ENCODE measurements at places on chromosomes 2 and 18. TPM values are rescaled to one million over a fixed set of nuclear protein-coding genes. Genes with fewer than 3 reads are reported as not detected.

- no peak for DNase-seq
Measured at GRCh38 chr2:144288438-144288837, 231.5 kb downstream of the ZEB2 start.

DNA sequence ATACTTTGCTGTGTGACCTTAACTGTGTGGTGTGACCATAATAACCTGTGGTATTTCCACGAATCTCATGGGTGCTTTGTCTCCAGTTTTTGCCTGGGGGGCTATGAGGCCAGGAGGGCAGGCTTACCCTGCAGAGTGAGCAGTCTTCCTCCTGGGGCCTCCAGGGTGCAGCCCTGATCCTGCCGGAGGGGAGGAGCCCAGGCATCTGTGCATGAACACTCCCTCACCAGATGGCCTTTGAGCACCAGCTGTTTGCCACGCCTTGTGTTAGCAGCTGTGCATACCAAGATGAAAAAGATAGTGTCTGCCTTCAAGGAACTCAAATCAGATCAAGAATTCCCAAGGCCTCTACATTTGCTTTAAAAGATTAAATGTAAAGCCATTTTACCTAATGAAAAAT is 75.0 kb upstream of the RBM44 start:
- peak; percentile 21 for DNase-seq

DNA sequence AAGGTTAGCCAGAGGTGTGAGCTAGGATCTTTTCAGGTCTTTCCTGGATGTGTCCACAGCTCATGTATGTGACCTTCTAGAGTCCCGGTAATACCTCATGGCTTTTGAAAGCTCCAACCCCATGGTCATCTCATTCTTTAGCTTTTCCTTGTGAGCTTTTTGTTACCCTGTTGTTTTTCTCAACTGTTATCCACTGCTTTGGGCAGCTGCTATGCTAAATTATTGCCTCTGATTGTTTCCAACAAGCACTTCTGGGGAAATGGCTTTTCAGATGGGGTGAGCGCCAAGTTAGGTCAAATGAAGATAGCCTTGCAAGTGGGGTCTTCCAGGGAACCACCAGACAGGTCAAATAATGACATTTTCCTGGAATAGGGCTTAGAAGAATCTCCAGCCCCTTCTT is 27.9 kb downstream of the ME2 start:
- no peak for DNase-seq

The ARMC9 gene
- total RNA-seq, result 11.0 TPM

The DOK6 gene
- 0.18 TPM for total RNA-seq

- DNase-seq, result no peak
Measured at GRCh38 chr2:7424481-7424880, 507.3 kb downstream of the RNF144A start.

DNA sequence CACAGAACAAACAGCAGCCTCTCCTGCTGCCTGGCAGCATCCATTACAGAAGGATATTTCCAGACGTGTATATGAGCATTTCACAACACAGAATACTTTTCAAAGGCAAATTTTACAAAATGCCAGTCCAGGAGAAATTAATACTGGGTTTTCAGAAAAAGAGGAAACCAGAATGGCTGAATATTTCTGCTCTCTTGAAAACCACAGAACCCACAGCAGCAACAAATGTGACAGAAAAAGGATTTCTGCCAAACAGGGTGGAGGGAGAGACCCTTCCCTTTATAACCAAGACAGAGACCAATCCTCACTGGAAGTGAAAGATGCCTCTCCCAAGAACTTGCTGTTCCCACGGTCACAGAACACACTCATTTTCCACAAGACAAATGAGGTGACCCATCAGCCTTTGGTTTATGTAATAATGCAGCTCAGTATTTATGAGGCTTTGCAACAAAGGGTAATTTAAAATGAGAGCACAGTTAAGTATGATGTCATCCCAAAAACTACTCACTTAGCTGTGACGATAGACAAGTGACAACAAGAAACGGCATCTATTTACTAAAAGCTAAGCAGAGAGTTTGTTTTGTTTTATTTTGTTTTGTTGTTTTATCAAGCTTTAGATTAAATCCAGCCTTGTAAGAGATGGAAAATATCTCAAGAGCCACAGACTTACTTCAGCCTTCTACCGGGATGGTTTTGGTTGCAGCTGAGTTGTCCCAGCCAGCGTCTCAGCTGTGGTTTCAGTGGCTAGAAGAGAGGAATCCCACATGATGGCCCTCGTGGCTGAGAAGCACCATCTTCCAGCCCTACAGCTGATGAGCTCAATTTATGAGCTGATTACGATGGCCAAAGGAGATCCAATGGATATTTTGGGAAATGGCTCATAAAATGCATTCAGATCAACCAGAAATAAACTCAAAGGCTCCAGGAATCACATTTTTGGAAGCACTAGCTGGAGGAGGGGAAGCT is 249.3 kb upstream of the AGAP1 start:
- DNase-seq, result no peak

The IL1B gene
- 4.1 TPM for total RNA-seq

GRCh38 chr2:232896720-232897597 is 26.9 kb downstream of the SNORC start:
- DNase-seq, result no peak

DNA sequence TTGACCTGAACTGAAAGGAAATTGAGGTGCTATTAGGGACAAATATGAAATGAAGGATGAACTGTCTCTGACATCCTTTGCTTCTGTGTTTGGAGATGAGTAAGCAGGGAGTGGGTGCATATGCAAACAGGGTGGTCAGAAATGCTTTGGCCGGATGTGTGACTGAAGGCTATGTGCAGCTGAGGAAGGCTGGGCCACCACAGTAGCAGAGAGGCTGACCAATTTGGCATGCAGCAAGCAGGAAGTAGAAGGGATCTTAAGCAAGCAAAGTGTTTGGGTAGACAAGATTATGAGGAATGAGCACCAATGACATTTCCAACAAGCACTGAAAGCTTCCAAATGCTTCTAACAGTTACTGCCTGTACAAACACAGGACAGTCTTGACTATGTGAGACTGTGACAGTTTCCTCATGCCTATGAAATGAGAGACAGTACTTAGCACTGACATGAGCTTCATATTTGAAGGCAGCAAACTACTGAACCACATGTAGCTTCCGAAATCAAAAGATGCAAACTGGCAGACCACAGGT is 3.3 kb upstream of the ACTR3 start:
- peak; percentile 96 for DNase-seq

The KCNE4 gene
- not detected for total RNA-seq

- no peak for DNase-seq
Measured at GRCh38 chr2:209875270-209875669, 103.6 kb downstream of the UNC80 start.

DNA sequence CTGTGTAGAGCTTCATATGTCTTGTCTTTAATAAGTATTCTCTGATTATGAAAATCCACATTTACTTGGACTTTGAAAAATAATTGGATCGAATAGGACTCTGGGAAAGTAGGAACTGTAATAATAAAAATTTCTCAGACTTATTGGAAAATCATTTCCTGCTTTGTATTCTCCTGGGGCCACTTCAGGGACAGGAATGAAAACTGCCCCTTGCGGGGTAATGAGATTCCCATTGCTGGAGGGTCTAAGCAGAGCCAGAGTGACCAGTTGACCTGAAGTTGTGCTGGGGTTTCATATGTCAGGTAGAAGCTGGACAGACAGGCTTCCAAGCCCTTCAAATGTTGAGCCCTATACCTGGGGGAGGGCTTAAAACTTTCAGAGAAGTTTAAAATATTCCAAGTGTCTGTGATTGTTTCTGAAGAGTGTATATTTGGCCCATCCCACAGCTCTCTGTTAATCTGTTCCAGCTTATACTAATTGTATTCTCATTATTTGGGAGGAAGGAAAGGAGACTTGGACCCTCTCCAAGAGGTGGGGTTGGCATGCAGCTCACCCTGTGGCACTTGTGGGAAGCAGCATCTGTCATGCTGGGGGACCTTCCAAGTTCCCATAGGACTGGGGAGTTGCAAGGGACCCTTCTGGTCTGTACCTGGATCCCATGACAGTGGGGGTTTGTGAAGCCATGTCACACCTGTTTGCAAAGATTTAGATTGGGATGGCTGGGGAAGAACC is 268.7 kb upstream of the ATP5MC3 start:
- no peak for DNase-seq

GRCh38 chr18:24570716-24571115 is 110.3 kb downstream of the HRH4 start:
- no peak for DNase-seq

The RSAD2 gene
- not detected for total RNA-seq

DNA sequence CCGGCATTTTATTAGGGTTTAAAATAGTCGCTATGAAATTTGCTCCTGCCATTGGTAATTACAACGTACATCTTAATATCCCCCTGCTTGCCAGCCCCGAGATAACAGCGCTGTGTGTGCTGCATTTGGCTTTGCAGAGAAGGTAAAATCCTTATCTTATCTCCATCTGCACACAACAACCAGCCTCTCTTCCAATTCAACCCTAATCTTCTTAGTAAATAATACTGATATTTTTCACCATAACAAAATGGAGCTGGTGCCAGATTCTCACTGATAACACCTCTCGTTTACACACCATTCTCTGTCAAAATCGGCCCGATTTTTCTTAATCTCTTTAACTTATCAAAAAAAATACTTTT is 61.4 kb upstream of the SIX3 start:
- DNase-seq, result no peak

The TMEM182 gene
- 8.3 TPM for total RNA-seq
